Myometrial cell (primary cell): ENCODE measurements at places on chromosomes 3 and 15. TPM values are rescaled to one million over a fixed set of nuclear protein-coding genes. Genes with fewer than 3 reads are reported as not detected.

The HIGD1A gene
- total RNA-seq: 192 and 225 TPM in 2 replicates

The DPPA2 gene
- total RNA-seq: not detected in 2 replicates

The DIPK2A gene
- 7.5 and 15.6 TPM in 2 replicates for total RNA-seq

The POTEB2 gene
- total RNA-seq: not detected in 2 replicates

The GAP43 gene
- total RNA-seq: not detected in 2 replicates

The ECE2 gene
- not detected in 2 replicates for total RNA-seq

The ALPK3 gene
- under 0.01 and 0.29 TPM in 2 replicates for total RNA-seq

The A4GNT gene
- not detected in 2 replicates for total RNA-seq

The MCF2L2 gene
- total RNA-seq: 0.29 and 0.71 TPM in 2 replicates

The LMAN1L gene
- total RNA-seq: not detected in 2 replicates

The GASK1A gene
- total RNA-seq: 0.58 and 1.1 TPM in 2 replicates

The LRTM1 gene
- total RNA-seq: not detected in 2 replicates

The ACVR2B gene
- total RNA-seq: 0.29 and 0.89 TPM in 2 replicates

The OR5H6 gene
- total RNA-seq: not detected in 2 replicates

The IQCB1 gene
- 9.4 and 11.0 TPM in 2 replicates for total RNA-seq

The SCAANT1 gene
- not detected in 2 replicates for total RNA-seq

The SLC51B gene
- not detected in 2 replicates for total RNA-seq

The NPAP1 gene
- not detected in 2 replicates for total RNA-seq

The MUSTN1 gene
- total RNA-seq: not detected in 2 replicates

The TMCO5A gene
- not detected in 2 replicates for total RNA-seq

The DLEC1 gene
- total RNA-seq: 0.18 TPM in 1 of 2 replicates, not detected in the other

The EXOSC7 gene
- 59.1 and 80.1 TPM in 2 replicates for total RNA-seq

The ISL2 gene
- total RNA-seq: under 0.01 and 1.7 TPM in 2 replicates

The PBRM1 gene
- 22.5 and 28.5 TPM in 2 replicates for total RNA-seq

The SOX2 gene
- total RNA-seq: not detected in 2 replicates

The SLMAP gene
- total RNA-seq: 25.9 and 32.4 TPM in 2 replicates

The FETUB gene
- total RNA-seq: not detected in 2 replicates

The GPR171 gene
- total RNA-seq: not detected in 2 replicates

The RGMA gene
- under 0.01 and 0.35 TPM in 2 replicates for total RNA-seq

The THBS1 gene
- total RNA-seq: 114 and 120 TPM in 2 replicates

The ERICH6 gene
- 0.35 TPM in 1 of 2 replicates, not detected in the other for total RNA-seq

The THRB gene
- total RNA-seq: 3.7 and 7.3 TPM in 2 replicates

The SEMA3G gene
- total RNA-seq: not detected in 2 replicates

The PLA2G4E gene
- not detected in 2 replicates for total RNA-seq

The NANOGP8 gene
- not detected in 2 replicates for total RNA-seq

The PSTPIP1 gene
- 0.18 TPM in 1 of 2 replicates, not detected in the other for total RNA-seq

The BMF gene
- total RNA-seq: 0.35 TPM in 1 of 2 replicates, not detected in the other
